NCI-H526 treated with DMSO at 0.1 percent for 48 hours (cell line): ENCODE measurements at places on chromosomes 5 and 9.

- no peak for DNase-seq
Observed at GRCh38 chr5:122915717-122916461, 70.5 kb downstream of the SNX24 start.

DNA sequence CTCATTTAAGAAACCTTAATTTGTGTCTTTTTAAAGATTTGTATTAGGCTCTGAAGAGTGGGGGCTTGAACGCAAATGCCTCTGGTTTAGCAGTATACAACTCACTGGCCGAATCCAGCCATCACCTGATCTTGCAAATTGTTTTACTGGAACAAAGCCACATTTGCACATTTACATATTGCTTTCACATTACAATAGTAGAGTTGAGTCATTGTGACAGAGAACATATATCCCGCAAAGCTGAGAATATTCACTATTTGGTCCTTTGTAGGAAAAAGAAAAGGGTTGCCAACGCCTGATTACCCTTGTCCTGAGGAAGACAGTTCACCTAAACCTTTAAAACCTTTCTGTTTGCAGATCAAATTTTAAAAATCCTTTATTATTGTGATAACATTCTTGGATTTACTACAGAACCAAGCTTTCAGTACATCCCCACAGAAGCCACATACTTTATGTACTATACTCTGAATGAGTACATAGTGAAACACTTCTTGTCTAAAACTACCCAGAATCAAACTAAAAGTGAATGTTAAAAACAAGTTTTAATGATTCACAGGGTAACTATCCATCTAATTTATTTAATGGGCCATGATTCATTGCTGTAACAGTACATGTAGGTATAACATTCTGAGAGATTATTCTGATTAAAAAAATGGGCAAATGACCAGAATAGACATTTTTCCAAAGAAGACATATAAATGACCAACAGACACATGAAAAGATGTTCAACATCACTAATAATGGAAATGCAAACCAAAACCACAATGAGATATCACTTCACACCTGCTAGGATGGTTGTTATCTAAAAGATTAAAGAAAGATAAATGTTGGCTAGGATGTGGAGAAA, 161.0 kb downstream of the SLC25A46 start:
- no peak for DNase-seq

DNA sequence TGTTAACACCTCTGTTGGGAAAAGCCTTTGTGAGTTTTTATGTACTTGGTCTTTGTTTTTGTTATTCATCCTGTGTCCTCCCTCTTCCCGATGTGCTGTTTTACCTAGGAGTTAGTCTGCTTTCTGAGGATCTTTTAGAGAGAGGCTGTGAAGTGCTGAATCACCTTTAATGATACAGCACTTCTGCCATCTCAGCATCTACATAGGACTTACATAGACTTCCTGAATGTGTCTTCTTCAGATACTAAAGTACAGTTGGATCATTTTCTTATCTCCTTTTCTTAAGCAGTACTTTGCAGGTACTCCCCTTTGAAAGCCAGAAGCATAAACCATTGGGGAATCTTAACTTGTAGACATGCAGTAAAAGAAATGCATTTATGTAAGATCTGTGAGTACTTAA, 31.5 kb downstream of the OTULIN start:
- DNase-seq: no peak

- no peak for DNase-seq
Observed at GRCh38 chr5:31551878-31552277, 19.8 kb downstream of the C5orf22 start.

GRCh38 chr5:91443761-91444467, 60.8 kb upstream of the ARRDC3 start:
- DNase-seq: peak; percentile 61

DNA sequence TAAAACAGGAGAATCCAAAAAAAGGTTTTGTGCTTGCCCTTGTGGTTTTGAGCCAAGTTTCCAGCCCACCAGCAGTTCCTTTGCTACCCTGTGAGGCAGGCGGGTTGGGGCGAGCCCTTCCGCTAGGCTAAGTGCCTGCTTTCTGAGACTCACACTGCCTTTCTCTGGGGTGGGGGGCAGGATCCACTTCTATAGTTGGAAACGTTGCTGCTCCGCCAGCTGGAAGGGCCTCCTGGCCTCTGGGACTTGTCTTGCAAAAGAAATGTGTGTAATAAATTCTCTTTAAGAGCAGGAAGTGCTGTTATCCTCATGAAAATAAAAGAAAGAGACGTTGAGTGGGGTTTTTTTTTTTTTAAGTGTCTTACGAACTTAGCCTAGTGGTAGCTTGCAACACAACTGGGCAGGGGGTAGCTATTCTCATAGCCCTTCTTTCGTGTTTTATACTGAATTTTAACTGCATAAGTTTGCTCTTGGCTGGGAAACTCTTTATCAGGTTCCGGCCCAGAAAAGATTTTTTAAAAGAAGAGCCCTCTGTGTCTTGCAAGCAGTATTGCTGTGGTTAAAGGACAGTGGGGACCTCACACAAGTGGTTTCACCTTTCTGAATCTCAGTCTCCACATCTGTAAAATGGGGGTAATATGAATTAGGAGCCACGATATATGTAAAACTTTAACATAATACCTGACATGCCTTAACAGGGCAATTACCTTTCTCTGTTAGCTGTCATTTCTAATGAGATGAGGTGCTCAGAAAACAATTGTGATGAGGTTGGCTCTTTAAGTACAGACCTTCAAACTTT, 19.8 kb downstream of the JADE2 start:
- DNase-seq: no peak
